ENCODE measurements at places on chromosomes 2 and 18.

- DNase-seq: no peak
Observed at GRCh38 chr2:72603481-72603880, 222.4 kb downstream of the EXOC6B start.

DNA sequence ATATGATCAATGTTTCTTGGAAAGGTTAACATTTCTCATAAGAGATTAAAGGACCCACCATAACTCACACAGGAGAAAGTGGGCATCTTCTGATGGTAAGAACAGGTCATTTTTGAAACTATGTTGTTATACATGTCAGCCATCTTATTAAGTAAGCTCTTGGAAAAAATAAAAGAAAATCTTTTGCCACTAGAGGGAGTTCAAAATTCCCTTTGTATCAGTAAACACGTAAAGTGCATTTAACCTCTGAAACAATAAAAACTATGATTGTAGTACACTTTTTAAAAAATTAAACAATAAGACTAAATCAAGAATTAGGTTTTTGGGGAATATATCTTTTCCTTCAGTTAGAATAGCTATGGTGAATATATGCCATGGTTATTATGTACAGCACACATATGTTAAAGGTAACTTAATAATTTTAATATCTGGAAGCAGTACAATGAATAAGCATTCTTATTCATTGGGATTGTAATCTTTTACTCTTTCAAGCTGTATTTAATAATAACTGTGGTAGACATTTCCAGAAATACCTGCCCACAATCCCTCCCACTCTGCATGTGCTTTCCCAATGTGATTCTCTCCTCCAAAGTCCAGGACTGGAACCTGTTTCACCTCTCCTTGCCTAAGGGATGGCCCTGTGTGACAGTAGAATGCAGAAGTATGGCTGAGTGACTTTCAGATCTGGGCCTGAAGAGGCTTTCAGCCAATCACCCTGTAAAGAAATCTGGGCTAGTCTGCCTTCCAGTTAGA is 64.2 kb downstream of the RBMS1 start:
- DNase-seq: no peak

GRCh38 chr2:26268213-26268612 is 23.5 kb downstream of the HADHB start:
- no peak for DNase-seq

GRCh38 chr18:42275949-42276730 is 321.1 kb downstream of the PIK3C3 start:
- no peak for DNase-seq

DNA sequence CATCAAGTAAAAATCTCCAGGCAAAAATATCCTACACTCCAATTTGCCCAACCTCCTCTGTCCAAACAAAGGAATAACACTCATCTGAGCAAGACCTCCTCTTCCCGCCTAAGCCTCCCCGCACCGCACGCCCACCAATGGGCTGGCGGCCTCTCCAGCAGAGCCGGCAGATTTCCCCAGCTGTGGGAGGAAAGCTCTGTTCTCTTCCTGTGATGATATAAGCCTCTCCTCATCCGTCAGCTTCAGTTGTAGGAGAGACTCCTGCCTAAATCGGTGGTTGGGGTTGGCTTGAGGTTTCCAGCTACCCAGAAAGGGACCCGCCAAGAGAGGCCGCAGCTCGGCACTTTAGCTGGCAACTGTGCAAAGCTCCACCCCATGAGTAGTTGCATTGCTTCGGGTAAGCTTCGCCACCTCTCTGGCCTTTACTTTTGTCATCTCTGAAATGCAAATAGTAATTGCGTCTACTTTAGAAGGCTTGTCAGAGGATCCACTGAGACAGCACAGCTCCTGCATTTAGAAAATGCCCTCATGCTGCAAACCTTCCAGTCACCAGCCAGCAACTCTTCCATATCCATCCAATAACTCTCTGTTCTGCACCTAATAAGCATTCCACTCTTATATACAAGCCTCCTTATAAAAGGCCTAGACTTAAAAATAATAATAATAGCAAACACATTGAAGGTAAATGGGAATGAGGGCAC is 146.4 kb downstream of the MYT1L start:
- DNase-seq: no peak

DNA sequence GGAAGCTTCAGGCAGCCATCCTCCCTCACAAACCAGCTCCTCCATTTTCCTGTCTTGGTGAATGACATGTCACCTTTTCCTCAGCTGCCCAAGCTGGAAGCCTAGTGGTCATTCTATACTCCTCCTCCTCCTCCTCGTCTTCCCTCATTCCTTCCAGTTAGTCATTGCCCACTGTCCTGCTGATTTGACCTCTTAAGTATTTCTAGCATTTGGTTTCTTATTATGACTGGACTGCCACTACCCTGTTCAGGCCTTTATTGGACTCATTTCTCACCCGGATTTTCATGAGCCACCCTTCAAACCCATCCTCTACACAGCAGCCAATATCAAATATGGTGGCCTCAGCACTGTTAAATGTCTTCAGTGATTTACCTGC is 21.9 kb upstream of the MGAT5 start:
- DNase-seq: no peak

DNA sequence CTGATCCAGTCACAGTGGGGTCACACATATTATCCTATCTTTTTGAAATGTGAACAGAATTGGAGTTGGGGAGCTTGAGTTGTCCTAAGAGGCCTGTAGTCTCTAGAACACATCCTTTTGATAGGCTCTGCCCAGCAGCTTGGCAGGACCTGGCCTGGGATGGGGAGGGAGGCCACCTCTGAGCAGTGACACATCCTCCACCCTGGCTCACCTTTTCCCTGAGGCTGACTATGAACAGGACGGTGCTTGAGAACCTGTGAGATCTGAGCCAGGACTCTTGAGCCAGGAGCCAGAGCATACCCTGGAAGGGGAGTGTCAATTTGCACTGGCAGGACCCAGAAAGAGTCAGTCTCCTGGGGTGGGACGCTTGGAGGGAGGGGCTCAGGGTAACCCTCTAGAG is 17.7 kb upstream of the ATP6V1B1 start:
- DNase-seq: no peak

GRCh38 chr2:136770384-136770783 is 5.0 kb downstream of the THSD7B start:
- DNase-seq: no peak

GRCh38 chr2:98088261-98088660 is 1.3 kb downstream of the VWA3B start:
- no peak for DNase-seq

- DNase-seq: no peak
Observed at GRCh38 chr2:154527962-154528361, 170.5 kb upstream of the KCNJ3 start.

DNA sequence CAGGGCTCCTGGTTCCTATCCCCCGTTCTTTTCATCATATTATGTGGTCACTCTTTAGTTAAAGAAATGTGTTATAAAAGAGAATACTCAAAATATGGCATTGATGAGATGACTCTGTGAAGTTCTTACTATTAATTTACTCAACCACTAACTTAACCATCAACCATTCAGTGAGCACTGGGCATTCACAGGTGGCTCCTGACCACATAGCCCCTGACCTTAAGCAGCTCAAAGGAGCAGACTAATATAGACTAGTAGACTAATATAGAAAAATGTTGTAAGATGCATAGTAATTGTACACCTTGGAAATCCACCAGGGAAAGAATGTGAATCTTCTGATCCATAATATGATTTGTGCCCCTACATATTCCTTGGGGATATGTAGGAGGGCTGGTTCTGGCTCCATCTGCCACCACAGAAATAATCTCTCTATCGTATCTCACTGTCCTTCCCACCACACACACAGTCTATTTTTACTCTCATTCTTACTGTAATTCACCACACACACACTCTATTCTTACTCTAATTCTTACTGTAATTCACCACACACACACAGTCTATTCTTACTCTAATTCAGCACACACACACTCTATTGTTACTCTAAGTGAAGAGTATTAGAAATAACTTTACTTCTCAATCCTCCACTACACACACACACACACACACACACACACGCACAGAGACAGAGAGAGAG is 188.9 kb upstream of the ITGA4 start:
- DNase-seq: no peak

- DNase-seq: no peak
Observed at GRCh38 chr2:89837962-89838625, 1146.6 kb downstream of the RPIA start.

GRCh38 chr2:175585496-175585895 is 404.0 kb upstream of the ATP5MC3 start:
- no peak for DNase-seq

DNA sequence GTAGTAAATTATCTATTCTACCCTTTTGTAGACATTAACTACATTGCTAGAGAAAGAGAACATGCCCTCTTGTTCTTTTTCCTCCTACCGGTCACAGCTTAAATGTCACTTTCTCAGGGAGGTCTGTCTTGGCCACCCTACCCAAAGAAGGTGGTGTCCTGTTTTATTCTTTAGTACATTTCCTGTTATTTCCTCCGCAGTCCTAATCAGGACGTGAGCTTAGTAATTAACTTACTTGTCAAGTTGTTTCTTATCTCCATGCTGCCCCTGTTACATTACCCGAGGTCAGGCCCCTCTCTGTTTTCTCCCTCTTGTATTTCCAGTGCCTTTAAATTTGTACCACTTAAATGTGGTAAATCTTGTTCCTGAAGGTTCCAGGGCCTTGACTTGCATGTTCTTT is 73.7 kb upstream of the RMDN2 start:
- DNase-seq: no peak

GRCh38 chr18:76980663-76981395 is 151.8 kb downstream of the MBP start:
- DNase-seq: no peak

GRCh38 chr2:16747257-16747656 is 81.6 kb upstream of the CYRIA start:
- DNase-seq: no peak

GRCh38 chr2:190596993-190597392 is 51.9 kb upstream of the NAB1 start:
- no peak for DNase-seq

GRCh38 chr18:79410171-79410641 is 14.5 kb downstream of the NFATC1 start:
- DNase-seq: no peak

DNA sequence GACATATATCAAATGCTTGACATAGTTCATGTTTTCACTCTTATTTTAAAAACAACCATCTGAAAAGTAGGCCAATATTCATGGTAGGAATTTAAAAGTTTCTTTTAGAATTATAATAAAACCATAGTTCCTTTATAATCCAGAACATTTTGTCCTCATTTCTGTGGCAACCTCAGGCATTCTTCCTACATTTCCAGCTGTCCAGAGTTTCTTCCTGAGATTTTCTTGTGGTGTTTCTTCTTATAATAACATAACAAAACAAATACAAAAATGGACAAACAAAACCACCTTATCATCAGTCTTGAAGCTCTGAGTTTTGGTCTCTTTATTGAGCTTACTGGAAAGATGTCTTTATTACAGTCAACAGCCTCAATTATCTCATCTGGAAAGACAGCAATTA is 2028.6 kb upstream of the CELF4 start:
- no peak for DNase-seq

GRCh38 chr2:207983641-207984042 is 41.7 kb downstream of the PLEKHM3 start:
- no peak for DNase-seq

GRCh38 chr2:100984892-100985307 is 17.2 kb upstream of the RPL31 start:
- DNase-seq: peak; percentile 55

GRCh38 chr2:177147834-177148445 is 64.7 kb upstream of the HNRNPA3 start:
- no peak for DNase-seq

DNA sequence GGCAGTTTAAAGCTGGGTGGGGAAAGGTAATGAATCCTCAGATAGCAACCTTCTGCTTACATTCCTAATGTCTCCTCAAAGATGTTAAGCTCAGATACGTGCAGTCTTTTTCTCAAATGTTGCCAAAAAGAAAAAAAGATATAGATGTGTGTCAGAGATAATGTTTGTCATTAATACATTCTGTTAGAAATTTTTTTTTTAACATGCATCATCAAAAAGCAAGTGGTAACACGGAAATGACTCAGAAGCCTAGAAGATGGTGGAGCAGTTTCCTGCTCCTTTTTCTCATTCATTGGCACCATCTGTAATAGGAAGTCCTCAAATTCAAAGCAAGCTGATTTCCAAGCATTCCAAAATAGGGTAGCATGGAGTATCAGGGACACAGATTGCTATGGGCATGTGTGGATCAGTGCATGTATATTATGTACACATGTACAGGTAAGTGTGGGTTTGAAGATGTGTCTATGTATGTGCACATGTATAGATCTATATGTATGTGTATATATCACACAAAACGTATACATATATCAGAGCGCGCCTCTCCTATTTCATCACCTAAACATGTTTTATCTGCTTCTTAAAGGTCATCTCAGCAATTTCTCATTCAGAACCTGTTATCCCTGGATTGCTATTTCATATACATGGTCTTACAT is 79.9 kb upstream of the ITGB6 start:
- no peak for DNase-seq

DNA sequence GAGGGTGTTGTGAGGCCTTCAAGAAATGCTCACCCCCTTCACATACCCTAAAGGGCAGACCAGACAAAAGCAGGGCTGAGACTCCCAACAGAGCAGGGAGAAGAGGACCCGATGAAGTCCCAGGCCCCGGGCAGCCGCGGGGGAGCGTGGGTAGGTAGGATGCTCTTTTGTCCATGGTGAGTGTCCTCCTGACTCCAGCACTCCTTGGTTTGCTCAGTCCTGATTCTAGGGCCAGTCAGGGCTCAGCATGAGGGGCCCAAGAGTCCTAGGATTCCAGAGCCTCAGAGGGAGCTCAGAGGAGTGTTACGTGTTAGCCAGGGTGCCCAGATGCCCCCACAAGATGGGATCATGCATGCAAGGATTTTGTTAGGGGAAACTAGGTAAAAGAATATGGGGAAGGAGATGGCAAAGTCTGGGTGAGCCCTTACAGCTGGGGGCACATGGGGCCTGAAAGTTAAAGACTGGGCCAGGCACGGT is 64.8 kb downstream of the SMAD7 start:
- DNase-seq: no peak

DNA sequence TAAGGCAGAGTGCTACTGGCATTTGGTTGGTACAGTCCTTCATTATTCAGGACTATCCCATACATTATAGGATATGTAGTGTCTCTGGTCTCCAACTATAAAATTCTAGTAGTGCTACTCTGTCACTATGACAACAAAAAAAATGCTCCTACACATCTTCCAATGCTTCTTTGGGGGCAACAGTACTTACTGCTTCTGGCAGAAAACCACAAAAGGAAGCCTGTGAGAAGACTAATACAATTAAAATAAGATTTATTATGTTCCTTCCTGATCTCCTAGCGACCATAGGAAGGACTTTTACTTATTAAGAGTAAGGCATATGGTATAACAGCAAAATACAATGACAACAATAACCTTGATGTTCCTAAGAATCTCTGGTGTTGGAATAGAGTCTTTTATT is 48.4 kb upstream of the CPO start:
- DNase-seq: no peak

GRCh38 chr2:220946552-220946951 is 625.6 kb downstream of the EPHA4 start:
- no peak for DNase-seq

- DNase-seq: no peak
Observed at GRCh38 chr2:138267161-138267901, 234.2 kb upstream of the SPOPL start.

All from 8988T (cell line).